ENCODE measurements at places on chromosomes 6 and 20. TPM values are rescaled to one million over a fixed set of nuclear protein-coding genes. Genes with fewer than 3 reads are reported as not detected.

SASH1 gene
- 3.2 TPM for total RNA-seq

KHDRBS2 gene
- not detected for total RNA-seq

CBLN4 gene
- total RNA-seq = not detected

TAAR5 gene
- not detected for total RNA-seq

TUBB2B gene
- total RNA-seq = 5.8 TPM

SAMD3 gene
- total RNA-seq = 0.29 TPM
